Stimulated activated CD8-positive, alpha-beta memory T cell treated with anti-CD3 and anti-CD28 coated beads, Interleukin-15, amount 100 ng/mL, for 1 hour (primary cell): ENCODE measurements at places on chromosomes 4 and X.

- DNase-seq: no peak
Measured at GRCh38 chr4:122548452-122548851, 72.4 kb downstream of the IL21 start.

DNA sequence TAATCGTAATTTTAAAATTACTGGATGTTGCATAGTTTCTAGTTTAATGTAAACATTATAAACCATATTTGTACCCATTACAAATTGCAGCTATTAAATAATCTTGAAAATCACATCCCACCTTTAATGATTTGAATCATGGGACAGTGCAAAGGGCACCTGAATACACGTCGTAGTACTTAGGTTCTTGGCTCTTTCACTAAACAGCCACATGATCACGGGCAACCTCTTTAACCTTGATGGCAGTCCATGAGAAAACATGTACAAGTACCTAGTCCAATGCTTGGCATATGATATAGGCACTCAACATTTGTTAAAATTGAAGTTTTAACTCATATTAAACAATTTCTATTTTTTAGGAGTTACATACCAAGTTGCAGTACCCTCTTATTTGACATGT lies 11.8 kb upstream of the FBXL5 start:
- no peak for DNase-seq

GRCh38 chr4:168484626-168485025 lies 4.3 kb upstream of the DDX60L start:
- no peak for DNase-seq

- DNase-seq: no peak
Measured at GRCh38 chr4:113781439-113782040, 20.0 kb upstream of the CAMK2D start.

- no peak for DNase-seq
Measured at GRCh38 chr4:6959261-6959660, 49.6 kb downstream of the TBC1D14 start.

GRCh38 chr4:74932832-74933561 lies at the start of gene PARM1:
PARM1 (plus strand) TSS chr4:74933116; CDS start chr4:74933328, 212 bp downstream.
- no peak for DNase-seq

DNA sequence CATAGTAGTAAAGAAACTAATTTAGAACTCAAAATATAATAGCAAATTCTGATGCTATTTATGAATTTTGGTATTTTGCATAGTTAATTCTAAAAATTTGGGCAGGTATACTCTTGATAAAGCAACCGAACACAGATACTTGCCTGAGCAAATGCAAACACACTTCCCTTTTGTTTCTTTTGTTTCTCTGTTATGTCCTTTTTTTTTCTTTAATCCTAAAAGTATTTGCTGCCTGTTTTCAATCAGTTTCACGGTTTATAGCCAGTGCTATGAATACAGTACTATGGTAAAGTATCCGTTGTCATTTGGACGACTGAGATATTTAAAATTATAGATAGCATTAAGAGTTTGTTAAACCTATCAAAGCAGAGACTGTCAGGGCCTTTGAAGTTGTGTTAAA lies 84.3 kb upstream of the HPRT1 start:
- no peak for DNase-seq

GRCh38 chr4:125097729-125098128 lies 217.0 kb upstream of the FAT4 start:
- DNase-seq: no peak
